ENCODE measurements at places on chromosomes 6 and 20. TPM values are rescaled to one million over a fixed set of nuclear protein-coding genes. Genes with fewer than 3 reads are reported as not detected.

The EGFL8 gene
- 9.7 TPM for total RNA-seq

The PRL gene
- total RNA-seq = not detected

The MACROD2 gene
- total RNA-seq = 0.96 TPM

The TREML1 gene
- not detected for total RNA-seq

The LY6G6D gene
- not detected for total RNA-seq

Measured in epithelial cell of alveolus of lung (primary cell).